ENCODE measurements at places on chromosomes 5 and 9.

DNA sequence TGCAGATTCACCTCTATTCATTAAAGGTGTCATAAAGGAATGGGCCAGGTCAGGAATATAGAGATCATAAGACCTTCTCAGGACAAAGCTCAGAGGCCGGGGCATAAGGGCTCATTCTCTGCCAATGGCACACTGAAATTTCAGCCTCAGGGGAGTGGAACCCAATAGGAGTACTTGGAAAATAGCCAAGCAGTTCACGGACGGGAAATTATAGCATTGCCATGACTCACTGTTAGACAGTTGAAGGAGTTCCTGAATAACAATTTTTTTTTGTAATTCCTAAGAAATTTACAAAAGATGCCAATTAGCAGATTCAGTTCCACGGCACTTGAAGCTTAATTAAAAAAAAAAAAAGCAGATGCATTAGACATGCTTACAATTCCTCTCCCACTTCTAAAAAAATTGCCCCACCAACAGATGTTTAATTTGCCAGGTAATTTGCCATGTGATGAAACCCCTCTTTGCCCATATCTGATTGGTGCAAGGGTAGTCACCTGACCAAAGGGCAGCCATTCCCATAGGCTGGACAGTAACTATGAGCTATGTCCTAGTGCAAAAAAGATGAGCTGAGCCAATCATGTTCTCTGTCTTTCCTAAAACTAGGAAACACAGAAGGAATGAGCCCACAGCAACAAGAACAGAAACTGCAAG, 58.6 kb downstream of the PTCD2 start:
- DNase-seq = peak; percentile 87

GRCh38 chr9:131869348-131869747, 129.5 kb upstream of the RAPGEF1 start:
- DNase-seq = no peak

DNA sequence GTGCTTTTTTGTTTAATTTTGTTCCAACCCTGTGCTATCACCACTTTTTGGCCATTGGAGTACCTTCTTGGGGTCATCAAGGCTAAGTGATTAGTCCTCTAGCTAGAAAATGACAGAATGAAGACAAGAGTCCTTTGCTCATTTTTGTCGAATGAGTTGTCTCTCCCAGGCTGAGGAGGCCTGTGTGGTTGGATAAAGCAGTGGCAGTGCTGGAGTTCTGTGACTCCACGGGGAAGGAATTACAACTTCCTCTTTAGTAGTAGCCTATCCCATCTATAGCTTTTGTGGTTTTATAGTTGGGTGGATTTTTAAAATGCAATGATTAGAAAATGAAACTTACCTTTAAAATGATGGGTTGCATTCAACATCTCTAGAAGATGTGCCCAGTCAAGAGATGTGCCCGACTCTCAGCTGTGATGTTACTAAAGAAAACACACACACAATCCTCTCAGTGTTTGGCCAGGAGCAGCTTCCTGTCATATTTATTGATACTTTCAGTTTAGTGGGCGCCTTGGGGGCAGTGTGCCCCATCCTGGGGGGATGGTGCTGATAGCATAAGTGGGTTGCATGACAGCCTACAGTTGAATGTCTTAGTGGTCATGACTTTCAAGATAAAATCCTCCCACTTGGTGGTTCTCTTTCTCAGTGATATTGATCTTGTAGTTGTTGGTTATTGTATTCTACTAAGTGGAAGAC, 11.9 kb downstream of the OTULINL start:
- DNase-seq = no peak

DNA sequence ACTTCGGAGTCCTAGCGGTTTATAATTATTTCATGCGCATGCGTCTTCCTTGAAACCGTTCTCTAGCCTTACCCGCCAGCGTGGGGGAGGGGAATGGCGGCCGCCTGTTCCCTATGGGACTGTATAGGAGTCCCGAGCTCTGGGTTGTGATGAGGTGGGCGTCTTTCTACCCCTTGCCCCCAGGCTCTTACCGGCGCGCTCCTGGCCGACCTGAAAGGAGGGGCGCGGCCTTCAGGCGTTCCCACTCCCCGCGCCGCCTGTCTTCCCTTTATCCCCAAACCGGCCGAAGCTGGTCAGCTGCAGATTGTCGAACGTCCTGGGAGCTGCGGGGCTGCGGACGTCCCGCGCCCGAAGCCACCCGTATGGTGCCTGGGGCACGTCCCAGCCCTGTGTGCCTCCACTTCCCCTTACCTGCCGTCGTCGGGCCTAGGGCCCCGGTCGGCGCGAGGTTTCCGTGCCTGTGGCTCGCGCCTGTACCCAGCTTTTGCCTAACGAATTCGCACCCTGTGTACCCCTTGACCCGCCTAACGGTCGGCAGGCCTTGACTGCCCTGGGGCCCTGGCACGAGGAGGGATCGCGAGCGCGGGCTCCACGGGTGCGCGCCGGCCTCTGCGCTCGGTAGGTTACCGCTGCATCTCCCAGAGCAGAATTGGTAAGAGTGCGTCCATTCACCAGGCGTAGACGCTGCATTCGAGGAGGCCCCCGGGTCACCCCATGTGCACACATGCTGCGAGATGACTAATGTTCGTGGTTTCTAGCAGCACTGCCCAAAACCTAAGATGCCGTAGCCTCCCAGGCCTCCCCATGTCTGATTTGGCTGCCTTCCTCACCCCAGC, 653 bp upstream of the HNRNPH1 start:
- no peak for DNase-seq

GRCh38 chr5:178213748-178214151, 9.4 kb downstream of the HNRNPAB start:
- DNase-seq = no peak

GRCh38 chr9:108672475-108673190, 183.2 kb downstream of the ACTL7B start:
- DNase-seq = no peak

DNA sequence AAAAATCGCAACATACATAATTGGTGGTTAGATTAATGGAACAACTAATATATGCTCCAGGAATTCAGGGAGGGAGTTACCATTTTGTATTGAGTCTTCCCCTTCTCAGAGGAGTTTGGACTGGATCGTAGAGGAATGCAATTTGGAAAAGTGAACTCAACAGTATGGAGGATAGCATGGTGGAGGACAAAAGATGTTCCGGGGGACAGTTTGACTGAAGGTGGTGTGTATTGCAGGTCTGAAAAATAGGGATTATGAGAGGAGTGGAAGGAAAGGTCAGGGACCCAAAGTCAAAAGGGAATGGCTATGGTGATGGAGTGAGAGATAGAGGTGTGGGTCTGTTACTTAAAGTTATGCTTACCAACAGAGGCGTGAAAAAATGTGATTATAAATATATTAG, 1.5 kb downstream of the DNAJC21 start:
- DNase-seq = no peak

Measured in NCI-H446 treated with DMSO at 0.1 percent for 48 hours (cell line).